Activated CD4-positive, alpha-beta T cell treated with anti-CD3 and anti-CD28 coated beads, Interleukin-2, amount 50 U/mL, for 1 hour (primary cell): ENCODE measurements at places on chromosomes 4 and X.

- DNase-seq, result no peak
Observed at GRCh38 chr4:104188301-104188700, 306.4 kb downstream of the CXXC4 start.

GRCh38 chrX:87679849-87680248 is 162.2 kb downstream of the KLHL4 start:
- no peak for DNase-seq

GRCh38 chr4:162352580-162353107 is 188.8 kb upstream of the FSTL5 start:
- no peak for DNase-seq

DNA sequence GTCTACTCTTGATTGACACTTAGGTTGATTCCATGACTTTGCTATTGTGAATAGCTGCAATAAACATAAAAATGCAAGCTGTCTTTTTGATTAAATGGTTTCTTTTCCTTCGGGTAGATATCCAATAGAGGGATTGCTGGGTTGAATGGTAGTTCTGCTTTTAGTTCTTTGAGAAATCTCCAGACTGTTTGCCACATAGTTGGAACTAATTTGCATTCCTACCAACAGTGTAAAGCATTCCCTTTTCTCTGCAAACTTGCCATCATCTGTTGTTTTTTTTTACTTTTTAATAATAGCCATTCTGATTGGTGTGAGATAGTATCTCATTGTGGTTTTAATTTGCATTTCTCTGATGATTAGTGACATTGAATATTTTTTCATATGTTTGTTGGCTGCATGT is 122.2 kb upstream of the PRKG2 start:
- DNase-seq, result no peak

DNA sequence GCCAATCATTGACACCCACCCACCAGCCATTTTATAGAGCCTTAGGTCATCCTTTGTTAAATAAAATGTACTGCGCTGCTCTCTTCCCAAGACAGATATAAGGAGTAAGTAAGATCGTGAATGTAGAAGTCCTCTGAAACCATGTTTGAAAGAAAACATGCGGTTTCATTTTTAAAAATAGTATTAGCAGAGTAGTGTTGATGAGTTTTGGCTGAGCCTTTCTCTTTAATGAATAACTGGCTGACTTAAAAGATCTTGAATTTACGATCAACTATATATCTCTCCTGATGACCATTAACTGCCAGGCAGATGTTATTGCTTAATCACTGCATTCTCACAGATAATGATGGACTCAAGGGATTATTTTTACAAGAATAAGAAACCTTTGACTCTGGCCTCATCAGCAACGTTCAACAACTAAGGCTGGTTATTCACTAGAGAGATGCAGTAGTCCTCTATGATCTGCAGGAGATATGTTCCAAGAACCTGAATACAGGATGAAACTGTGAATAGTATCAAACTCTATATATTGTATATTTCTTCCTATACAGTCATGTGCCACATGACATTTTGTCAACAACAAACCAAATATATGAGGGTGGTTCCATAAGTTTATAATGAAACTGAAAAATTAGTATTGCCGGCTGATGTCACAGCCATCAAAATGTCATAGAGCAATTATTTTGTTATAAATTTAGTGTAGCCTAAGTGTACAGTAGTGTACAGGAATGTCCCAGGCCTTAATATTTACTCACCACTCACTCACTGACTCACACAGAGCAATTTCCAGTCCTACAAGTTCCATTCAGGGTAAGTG is 80.8 kb downstream of the FAM13A start:
- DNase-seq, result no peak
